ENCODE measurements at places on chromosomes 5 and 9.

GRCh38 chr9:134915046-134915985, 2.4 kb downstream of the FCN1 start:
- DNase-seq = no peak

- DNase-seq = no peak
Measured at GRCh38 chr5:14458414-14458813, 123.2 kb upstream of the OTULINL start.

DNA sequence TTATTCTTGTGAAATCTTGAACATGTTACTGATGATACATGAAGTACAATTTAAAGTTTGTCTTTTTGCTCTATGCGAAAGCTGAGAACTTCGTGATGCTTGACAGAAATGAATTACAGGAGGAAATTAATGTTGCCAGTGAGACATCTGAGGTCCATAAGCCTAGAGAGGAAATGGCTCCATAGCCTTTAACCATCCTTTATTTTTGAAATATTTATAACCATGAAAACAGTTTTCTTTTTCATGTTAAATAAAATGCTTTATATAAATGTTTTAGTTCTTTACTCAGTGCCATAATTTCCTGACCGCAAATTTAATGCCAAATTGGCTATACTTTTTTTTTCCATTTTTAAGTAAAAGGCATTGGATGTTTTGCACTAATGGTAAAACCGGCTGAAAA, 29.1 kb downstream of the F2RL2 start:
- no peak for DNase-seq

GRCh38 chr9:27033815-27034403, 28.4 kb upstream of the LRRC19 start:
- DNase-seq = peak; percentile 36

DNA sequence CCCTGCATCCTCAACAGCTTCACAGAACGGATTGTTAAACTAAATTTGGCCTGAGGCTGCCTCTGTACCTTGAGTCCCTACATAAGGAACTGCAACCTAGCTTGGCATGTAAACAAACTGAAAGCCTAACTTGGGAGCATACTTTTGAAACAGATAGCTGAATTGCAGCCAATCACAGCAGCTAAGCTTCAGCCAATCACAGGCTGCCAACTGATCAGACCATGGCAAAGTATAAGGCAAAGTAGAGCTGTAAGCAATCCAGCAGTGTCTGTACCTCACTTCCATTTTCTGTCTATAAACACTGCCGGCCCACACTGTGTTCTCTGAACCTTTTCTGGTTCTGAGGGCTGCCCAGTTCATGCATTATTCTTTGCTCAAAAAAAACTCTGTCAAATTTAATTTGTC, 8.9 kb upstream of the ZNF483 start:
- peak; percentile 22 for DNase-seq

- DNase-seq = no peak
Measured at GRCh38 chr9:94855903-94856302, 129.4 kb downstream of the AOPEP start.

- DNase-seq = no peak
Measured at GRCh38 chr9:18545636-18546360, 71.8 kb downstream of the ADAMTSL1 start.

- DNase-seq = peak; percentile 23
Measured at GRCh38 chr9:122261469-122261881, 3.2 kb downstream of the RBM18 start.

DNA sequence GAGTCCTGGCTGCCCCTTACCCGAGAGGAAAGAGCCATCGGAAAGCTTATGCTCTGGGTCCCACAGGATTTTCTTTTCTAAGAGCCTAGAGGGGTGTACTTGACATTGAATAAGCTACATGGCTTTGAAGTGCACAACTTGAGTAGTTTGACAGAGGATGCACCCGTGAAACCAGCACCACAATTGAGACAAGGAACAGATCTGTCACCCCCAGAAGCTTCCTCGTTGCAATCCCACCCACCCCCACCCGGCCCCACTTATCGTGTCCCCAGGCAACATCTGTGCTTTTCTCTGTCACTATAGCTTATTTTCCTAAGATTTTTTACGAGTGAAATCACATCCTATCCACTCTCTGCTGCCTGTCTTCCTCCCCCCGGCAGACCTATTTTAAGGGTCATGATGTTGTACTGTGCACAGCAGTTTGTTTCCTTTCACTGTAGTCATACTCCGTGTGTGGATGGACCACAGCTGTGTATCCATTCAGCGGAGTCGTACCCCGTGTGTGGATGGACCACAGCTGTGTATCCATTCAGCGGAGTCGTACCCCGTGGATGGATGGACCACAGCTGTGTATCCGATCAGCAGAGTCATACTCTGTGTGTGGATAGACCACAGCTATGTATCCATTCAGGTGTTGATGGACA, 8.8 kb upstream of the FCN2 start:
- no peak for DNase-seq

DNA sequence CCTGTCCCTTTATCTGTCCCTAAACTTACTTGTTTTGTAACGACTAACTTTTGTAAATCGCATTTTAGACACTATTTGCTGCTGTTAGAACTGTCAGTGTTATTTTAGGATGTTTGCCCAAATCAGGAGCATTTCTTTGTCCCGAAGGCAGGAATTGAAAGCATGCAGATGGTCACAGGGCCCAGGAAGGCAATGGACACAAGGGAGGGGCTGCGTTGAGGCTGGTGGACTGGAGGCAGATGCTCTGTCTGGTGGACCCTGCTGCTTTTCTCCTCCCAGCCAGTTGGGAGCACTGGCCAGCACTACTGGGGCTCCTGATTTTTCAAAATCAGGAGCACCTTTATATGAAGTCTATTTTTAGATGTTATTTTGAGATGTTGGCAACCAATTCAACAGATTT, 31.7 kb downstream of the DOCK2 start:
- DNase-seq = peak; percentile 85

All from A172 (cell line).